ENCODE measurements at places on chromosomes 12 and 14.
A peak's percentile ranks its signal among the peaks of the same experiment; 100 is the strongest.

- DNase-seq: no peak
Observed at GRCh38 chr14:54738009-54738408, 164.6 kb downstream of the GCH1 start.

GRCh38 chr12:119940897-119941296 is 48.1 kb upstream of the BICDL1 start:
- DNase-seq: no peak

- no peak for DNase-seq
Observed at GRCh38 chr14:55180006-55180405, 11.4 kb downstream of the DLGAP5 start.

DNA sequence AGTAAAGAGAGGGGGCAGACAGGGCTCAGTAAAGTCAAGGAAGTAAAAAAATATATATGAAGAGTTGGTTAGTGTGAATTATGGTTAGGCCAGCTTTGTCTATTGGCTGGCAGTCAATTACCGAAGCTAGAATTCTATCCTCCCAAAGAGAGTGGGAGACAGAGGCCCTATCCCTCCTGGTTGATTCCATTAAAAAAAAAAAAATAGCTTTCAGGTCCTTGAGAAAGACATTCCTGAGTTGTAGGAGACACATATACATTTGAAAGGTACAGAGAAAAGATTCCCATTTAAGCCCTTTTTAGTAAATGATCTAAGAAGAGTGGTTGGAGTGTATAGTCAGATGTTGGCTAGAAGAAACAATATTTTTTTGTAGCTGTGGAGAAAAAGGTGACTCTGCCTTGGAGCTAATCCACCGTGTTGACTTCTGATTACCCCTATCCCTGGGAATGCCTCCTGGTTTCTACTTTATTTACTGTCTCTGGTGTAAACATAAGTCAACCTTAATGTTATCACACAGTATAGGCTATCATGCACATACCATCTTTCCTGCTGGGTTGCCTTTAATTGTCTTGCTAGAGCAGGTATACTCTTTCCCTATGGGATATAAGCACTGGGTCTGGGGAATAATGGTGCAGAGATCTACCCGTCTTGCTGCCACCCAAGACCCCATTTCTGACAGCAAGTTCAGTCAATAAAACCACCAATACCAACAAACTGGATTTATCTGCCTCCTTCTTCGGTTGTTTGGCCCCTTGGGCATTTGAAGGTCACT is 859.9 kb upstream of the ATXN7L3B start:
- DNase-seq: no peak

DNA sequence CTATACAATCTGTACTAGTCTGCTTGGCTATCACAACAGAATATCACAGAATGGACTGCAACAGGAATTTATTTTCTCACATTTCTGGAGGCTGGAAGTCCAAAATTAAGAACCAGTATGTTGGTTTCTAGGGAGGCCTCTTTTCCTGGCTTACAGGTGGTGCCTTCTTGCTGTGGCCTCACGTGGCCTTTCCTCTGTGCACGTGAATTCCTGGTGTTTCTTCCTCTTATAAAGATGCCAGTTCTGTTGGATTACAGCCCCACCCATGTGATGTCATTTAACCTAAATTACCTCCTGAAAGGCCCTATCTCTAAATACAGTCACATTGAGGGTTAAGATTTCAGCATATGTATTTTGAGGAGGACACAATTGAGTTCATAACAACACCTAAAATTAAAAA is 32.1 kb upstream of the C2CD5 start:
- DNase-seq: no peak

DNA sequence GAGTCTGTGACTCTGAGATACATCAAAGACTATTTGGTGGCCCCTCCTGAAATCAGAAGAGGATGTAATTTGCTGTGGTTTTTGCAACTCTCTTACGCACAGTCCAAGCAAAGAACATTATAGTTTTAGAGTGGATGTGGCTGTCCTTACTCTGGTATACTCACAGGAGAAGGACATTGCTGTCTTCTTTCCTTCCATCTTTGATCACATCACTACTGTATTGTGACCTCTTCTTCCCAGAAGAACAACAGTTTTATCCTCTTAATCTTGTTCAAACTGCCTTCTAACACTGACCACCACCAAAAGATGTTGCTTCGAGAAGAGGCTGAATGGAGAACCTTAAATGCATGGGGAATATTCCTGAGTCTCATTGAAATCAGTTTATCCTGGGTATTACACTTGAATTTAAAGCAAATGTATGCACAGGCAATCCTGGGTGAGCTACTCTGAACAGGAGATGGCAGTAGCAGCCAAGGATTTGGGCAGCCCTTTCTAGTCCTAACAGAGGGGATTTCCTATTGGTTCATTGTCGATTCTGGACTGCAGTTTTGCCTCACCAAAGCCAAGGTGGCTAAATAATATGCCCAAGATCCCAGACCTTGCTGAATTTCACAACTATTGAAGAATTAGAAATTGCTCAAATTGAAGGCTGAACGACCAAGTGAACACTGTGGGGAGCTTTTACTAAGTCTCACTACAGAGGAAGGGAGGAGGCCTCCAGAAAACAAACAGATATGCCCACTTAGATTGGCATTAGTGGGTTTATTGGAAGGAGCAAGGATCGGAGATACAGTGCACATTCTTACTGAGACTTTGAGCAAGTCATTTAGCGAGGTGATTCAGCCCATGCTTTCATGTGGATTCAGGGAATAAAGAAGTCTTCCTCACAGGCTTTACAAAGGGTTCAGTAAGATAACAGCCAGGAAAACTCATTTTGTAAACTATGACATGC is 282.8 kb downstream of the PAWR start:
- DNase-seq: no peak

DNA sequence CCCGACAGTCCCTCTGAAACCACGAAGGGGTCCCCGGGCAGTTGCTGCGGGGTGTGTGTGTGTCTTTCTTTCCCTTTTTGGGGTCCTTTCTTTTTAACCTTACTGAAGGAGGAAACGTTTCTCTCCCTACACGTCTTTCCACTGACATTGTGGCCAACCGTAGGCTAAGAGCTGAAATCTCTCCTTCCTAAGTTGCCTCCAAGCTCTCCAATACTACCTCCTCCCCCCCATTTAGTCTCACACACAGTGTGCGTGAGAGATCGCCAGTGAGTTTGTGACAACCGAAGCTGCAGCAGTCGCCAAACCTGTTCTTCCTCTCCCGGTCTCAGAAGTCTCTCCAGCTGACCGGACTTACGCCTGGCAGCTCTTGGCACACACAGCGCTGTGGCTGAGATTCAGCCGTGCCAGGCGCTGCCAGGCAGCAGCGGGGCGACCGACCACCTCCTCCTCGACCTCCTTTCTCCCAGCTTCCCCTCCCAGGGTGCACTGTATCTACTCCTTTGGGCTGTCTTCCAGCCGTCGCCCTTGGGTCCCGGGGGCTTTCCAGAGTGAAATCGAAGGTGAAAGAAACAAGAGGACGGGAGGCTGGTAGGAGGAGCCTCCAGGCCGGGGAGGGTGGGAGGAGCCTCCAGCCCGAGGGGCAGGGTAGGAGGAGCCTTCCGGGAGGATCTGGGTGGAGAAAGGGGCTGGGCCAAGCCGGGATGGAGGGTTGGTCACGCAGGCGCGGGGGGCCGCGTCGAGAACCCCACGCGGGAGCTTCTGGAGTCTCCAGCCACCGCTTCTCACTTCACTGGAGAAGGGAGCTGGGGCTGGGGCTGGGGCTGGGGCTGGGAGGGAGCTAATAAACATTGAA is at the start of gene TMTC2:
Gene TMTC2, plus strand, starts transcription at position 739 of the 853 bp plus-strand sequence.
- DNase-seq: peak; percentile 94

DNA sequence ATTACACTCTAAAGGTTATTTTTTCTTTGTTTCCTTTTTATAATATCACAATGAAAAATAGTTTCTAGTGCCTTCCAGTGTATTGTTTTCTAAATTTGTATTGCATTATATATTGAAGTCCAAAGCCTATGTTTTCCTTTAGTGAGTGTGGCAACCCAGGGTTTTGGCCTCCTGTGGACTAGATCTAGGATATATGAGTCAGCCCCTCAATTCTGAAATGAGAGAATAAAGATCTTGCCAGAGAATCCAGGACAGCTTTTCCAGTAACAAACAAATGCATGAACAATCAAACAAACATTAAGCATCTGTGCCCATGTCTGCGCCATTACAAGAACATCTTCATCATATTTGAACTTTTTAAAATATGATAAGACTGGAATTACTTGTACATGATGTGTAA is 70.7 kb upstream of the SSTR1 start:
- DNase-seq: no peak

DNA sequence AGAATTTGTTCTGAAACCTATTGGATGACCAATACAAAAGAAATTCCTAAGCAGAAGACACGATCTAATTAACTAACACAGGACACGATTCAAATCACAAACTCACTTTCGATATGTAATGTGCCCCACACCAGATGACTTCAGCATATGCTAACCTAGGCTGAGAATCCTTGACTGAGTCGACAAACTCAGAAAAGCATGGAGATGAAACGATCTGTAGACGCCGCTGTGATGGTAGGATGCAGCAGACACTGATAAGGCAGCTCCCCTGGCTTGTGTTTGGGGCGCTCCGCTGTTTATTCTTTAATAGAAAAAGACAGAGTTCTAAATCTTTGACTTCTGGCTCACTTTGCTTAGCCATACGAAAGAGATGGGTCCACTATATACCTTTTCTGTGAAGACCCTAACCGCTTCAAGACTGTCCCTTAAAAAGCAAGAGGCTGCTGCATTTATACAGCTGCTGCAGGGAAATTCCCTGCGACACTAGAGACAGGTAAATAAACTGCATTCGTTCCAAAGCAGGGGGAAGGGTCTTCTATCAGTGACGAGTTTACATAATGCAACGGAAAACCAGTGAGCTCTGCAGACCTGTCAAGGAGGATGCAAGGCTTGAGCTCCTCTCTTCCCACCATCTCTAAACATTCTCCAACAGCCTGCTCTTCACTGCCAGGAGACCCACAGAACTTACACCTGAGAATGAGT is 929 bp downstream of the CHD8 start:
- no peak for DNase-seq

GRCh38 chr14:95652690-95653089 is 33.5 kb upstream of the TCL1B start:
- DNase-seq: no peak

- DNase-seq: no peak
Observed at GRCh38 chr14:86088156-86088555, 558.2 kb downstream of the FLRT2 start.

- DNase-seq: no peak
Observed at GRCh38 chr14:72598306-72598705, 295.6 kb downstream of the DPF3 start.

GRCh38 chr14:83463500-83464098 is 1929.9 kb upstream of the SEL1L start:
- peak; percentile 30 for DNase-seq

GRCh38 chr12:26768611-26769603 is 64.1 kb downstream of the ITPR2 start:
- no peak for DNase-seq

GRCh38 chr12:1204581-1205121 is 213.6 kb downstream of the ERC1 start:
- DNase-seq: no peak

GRCh38 chr14:103259184-103259583 is 74.9 kb upstream of the EIF5 start:
- DNase-seq: no peak

DNA sequence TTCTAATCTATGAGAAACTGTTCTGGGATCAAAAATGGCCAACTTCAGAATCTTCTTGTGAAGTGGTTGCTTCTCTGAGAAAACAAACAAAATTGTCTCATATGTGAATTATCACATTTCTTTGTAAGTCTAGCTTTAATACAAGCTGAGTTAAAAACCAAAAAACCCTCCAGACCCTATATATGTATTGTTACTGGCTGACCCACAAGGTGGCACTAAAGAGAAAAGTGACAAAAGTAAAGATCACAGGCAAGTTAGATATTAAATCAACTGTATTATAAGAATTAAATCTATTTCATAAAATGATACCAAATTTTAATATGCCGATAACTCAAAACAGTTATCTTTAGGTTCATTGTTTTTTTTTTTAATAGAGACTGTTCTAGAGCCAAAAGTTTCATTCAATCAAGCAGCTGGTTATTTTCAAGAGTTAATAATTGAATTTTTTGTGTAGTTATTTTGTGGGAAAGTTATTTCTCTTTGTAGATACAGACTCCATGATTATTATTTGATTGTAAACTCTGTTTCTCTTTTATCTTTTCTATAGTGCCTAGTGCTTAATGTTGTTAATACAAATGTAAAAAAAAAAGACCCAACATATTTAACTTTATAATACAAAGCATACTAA is 7.5 kb upstream of the TRHDE start:
- no peak for DNase-seq

DNA sequence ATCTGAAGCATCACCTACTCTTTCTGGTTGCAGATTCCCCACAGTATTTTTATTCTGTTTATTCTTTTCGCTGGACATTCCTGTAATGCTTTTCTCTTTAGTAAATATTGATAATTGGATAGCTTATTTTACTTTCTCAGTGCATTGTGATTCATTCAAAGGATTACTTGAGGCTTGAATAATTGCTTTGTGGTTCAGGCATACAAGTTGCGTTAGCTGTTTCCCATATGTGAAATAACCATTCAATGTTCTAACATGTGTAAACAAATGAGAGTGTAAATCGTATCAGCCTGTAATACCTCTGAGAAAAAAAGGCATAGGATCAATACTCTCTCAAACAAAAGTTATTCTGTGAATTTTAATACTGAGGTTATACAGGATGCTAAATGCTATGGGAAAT is 1004.2 kb upstream of the SEL1L start:
- DNase-seq: no peak

- DNase-seq: no peak
Observed at GRCh38 chr14:22159099-22159498, 429.9 kb downstream of the DAD1 start.

DNA sequence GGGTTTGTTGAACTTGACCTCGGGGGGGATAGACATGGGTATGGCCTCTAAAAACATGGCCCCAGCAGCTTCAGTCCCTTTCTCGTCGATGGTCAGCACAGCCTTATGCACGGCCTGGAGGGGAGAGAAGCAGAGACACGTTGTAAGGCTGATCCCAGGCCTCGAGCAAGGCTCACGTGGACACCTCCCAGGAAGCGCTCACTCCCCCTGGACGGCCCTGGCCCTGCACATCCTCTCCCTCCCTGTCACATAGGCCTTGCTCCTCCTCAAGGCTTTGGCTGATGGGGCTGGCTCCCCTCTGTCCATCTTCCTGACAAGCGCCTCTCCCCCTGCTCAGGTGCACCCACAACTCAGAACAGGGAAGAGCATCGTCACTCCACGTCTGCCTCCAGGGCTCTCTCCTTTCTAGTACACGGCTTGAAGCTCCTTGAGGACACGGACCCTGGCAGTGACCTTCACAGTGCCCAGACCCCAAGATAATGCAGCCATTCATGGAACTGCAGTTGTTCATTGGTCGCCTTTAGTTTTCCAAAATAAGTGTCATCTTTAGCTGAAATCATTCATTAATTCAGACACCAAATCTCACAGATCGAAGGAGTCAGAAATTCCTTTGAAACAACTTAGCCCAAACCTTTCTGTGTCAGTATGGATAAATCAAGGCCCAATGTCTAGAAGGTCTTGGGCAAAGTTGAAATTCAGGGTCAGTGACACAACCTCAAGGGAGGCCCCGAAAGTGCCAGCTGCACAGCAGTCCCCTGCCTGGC is 9.7 kb downstream of the SERPINA1 start:
- peak; percentile 20 for DNase-seq

GRCh38 chr12:45342171-45342570 is 126.3 kb downstream of the ANO6 start:
- no peak for DNase-seq

- peak; percentile 60 for DNase-seq
Observed at GRCh38 chr14:99270458-99271220, 1.4 kb downstream of the BCL11B start.

GRCh38 chr12:83179999-83180398 is 493.3 kb downstream of the TMTC2 start:
- DNase-seq: no peak

GRCh38 chr12:84638811-84639368 is 273.7 kb downstream of the SLC6A15 start:
- DNase-seq: no peak

- no peak for DNase-seq
Observed at GRCh38 chr12:30448038-30448437, 247.6 kb downstream of the IPO8 start.

All from stimulated activated CD8-positive, alpha-beta memory T cell treated with anti-CD3 and anti-CD28 coated beads, Interleukin-4, amount 100 ng/mL, for 48 hours (primary cell).